Mononuclear cell (primary cell): ENCODE measurements at places on chromosomes 6 and 20. TPM values are rescaled to one million over a fixed set of nuclear protein-coding genes. Genes with fewer than 3 reads are reported as not detected.

Gene BCAS1
- 0.84 TPM for total RNA-seq

Gene PTCRA
- total RNA-seq, result 6.9 TPM

Gene TCF15
- total RNA-seq, result not detected

Gene KHDC1
- 0.21 TPM for total RNA-seq

Gene FABP7
- not detected for total RNA-seq

Gene HAO1
- total RNA-seq, result not detected

Gene PPP1R14C
- total RNA-seq, result 0.21 TPM

Gene PSMG4
- 11.8 TPM for total RNA-seq

Gene ACSS1
- total RNA-seq, result 8.0 TPM

Gene IL20RA
- total RNA-seq, result 0.10 TPM

Gene BPIFB4
- total RNA-seq, result not detected

Gene SAMD5
- total RNA-seq, result not detected

Gene EEF1A2
- 0.73 TPM for total RNA-seq

Gene CLPSL1
- not detected for total RNA-seq

Gene SDHAF4
- total RNA-seq, result 2.6 TPM

Gene ADGB
- total RNA-seq, result not detected

Gene MLIP
- total RNA-seq, result not detected

Gene BPIFB1
- total RNA-seq, result not detected

Gene GGTLC1
- total RNA-seq, result not detected

Gene OR2H1
- total RNA-seq, result not detected

Gene MICB
- 29.2 TPM for total RNA-seq

Gene TSPYL1
- total RNA-seq, result 179 TPM

Gene NECAB3
- total RNA-seq, result 4.6 TPM

Gene HLA-DRB1
- total RNA-seq, result 166 TPM

Gene MOG
- total RNA-seq, result not detected

Gene LRP11
- 0.21 TPM for total RNA-seq

Gene SLC22A7
- not detected for total RNA-seq

Gene PACRG
- total RNA-seq, result 0.73 TPM

Gene RHAG
- total RNA-seq, result not detected

Gene TSBP1
- not detected for total RNA-seq

Gene CNR1
- 0.42 TPM for total RNA-seq

Gene DPPA5
- not detected for total RNA-seq

Gene GLP1R
- total RNA-seq, result 0.10 TPM

Gene OOEP
- not detected for total RNA-seq
